Esophagus squamous epithelium (tissue), 5 donors: ENCODE measurements at places on chromosomes 11 and 22.

DNA sequence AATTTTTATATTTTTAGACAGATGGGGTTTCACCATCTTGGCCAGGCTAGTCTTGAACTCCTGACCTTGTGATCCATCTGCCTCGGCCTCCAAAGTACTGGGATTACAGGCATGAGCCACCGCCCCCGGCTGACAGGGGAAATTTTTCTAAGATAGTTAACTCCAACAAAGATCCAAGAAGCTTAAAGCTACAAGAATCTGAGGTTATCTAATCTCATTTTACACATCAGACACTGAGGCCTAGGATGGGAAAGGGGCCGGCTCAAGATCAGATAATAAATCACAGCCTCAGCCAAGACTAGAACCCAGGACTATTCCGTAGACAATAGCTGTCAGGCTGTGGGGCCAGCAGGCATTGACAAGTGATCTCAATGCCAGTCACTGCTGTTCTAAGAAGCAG is 94.0 kb downstream of the AMBRA1 start:
- no peak for DNase-seq

DNA sequence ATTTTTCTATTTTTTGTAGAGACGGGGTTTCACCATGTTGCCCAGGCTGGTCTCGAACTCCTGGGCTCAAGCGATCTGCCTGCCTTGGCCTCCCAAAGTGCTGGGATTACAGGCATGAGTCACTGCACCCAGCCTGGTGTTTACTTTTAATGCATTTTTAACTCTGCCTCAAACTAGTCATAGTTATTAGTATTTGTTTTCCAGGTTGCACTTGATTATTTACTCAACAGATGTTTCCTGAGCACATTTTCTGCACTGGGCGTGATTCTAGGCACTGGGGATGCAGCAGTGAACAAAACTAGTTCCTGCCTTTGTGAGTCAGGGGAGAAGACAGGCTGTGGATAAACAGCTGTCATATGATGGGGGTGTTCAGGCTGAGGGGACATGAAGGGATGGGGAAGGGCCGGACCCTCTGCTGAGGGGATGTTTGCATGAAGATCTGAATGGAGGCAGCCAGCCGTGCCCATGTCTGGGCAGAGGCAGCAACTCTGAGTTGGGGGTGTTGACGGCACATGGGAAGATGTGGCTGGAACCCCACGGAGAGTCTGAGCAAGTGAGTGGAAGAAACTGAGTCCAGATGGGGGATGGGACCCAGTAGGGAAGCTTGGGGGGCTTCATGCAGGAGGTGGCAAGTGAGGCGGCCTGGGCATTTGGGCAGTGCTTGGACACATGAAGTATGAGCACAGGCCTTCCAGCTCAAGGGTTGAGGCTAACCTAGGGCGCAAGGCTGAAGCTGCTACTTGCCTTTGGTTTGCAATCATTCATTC is 34.4 kb downstream of the MPPED1 start:
- DNase-seq, result no peak

GRCh38 chr11:131712897-131713296 is 342.5 kb downstream of the NTM start:
- no peak for DNase-seq

DNA sequence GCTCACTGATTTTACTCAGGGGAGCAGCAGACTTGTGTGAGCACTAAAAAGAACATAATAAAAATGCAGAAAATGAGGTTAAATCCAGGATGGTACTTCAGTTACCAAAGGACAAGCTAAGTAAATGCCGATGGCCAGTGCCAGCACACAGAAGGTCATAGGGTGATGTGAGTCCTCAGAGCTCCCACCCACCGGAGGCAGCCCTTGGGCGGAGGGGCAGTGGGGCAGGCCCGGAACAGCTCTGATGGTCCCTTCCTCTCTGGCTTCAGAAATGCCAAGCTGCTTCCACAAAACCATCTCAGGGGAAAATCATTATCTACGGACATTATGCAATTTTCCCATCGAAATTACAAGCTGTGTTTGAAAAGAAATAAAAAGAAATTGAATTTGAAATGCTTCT is 124.5 kb downstream of the RRAS2 start:
- no peak for DNase-seq

DNA sequence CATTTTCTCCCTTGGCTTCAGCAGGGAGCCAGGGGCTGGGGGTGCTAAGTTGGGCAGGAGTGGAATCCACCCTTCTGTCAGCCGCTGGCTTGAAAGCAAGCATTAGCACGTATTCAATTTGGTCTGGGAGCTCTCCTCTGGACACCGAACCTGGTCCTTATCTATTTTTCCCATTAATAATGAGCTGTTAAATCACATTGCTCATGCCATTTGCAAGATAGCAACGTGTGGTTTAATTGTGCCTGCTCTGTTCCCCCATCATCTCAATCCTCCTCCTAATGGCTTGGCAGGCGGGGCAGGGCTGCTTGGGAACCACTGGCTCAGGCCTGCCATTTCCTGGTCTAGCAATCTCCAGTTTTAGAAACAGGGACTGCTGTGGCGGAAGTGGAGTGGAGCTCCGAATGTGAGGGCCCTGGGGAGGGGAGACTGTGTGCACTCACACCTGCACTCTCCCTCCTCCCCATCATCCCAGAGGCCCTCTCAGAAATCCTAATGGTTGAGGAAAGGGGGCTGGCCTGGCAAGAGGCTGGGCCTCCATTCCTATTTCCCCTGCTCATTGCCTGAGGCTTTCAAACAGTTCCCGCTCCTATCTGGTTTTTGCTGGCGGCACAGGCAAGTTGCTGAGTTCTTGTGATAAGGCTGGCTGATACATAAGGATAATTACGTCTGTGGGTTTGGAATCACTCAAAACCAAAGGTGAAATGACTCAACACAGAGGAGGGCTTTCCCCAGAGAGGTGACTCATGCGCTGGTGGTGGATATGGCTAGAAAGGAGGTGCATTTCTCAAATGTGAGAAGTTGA is 201.2 kb upstream of the E2F8 start:
- no peak for DNase-seq

- DNase-seq, result no peak
Measured at GRCh38 chr11:33691066-33691864, 9.4 kb downstream of the C11orf91 start.

- DNase-seq, result no peak
Measured at GRCh38 chr11:128335729-128336128, 251.6 kb downstream of the ETS1 start.

DNA sequence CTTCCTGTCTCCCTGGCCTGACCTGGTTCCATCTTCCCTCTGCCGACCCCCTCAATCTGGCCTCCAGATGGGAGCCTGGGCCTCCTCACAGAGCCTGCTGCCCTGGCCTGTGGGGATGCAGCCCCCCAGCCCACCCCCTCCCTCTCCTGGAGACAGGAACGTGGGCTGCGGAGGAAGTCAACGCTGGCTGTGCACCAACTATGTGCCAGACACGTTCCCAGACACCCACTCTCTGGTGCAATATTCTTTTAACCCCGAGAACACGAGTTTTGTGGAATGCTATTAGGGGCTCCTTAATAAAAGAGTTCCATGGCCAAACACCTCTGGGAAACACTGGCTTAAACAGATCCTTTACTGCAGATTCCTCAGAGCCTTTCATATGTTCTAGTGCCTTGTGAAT is 15.9 kb downstream of the WNT11 start:
- DNase-seq, result no peak

DNA sequence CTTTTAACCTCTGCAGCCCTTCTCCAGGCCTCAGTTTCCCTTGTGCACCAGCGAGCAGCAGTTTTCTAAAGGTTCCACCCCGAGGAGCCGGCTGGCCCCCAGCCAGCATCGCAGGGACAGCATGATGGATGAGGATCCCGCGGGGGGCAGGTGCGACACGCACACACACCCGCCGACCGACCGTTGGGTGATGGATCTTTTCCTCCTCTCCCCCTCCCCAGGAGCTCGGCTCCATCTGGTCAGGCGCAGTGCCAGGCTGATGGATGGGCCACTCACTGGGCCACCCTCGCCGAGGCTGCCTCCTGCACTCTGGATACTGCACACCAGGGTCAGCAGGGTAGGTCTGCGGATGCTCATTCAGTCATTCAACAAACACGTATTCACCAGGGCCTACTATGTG is 12.8 kb upstream of the CABP7 start:
- DNase-seq, result no peak

GRCh38 chr22:32850591-32851517 is 49.3 kb downstream of the TIMP3 start:
- no peak for DNase-seq

- no peak for DNase-seq
Measured at GRCh38 chr11:79691445-79691844, 250.6 kb upstream of the TENM4 start.

DNA sequence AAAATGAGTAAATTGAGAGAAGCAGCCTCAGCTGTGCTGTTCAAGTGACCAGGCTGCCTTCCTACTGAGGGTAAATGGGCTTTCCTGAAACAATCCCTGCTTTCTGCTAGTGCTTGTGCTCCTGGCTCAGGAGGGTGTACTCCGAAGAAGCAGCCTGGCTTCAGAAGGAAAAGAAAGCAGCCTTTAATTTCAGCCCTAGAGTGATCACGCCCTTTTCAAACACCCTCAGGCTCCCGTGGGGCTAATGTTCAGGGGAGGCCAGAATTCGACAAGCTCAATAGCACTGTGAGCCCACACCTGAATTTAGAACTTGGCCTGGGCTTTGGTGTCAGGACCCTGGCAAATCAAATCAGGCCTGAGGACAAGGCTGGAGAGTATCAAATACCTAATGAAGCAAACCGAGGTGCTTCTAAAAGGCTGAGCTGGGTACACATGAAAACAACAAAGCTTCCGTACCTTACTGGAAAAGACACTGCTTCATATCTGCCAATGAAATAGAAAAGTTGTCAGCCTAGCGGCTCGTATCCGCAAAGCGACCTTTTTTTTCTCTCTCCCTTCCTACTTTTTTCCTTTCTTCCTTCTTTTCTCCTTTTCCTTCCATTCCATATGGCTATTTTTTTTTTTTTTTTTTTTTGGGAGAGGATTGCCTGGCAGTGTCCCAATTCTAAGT is 387.8 kb downstream of the SOX6 start:
- no peak for DNase-seq

DNA sequence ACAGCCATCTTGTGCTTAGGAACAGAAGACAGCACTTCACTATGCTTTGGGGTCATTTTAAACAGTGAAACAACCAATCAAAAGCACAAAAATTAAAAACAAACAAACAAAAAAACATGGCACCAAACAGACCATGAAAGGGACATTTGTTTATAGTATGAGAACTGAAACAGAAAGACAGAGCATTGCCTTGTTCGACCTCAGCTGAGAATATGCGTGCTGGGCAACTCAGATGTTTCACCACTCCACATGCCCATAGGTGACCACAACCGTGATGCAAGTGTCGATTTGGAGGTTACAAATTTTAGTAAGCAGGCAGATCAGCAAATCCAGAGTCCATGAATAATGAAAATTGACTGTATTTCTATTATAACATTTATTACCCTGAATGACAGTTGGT is 30.0 kb downstream of the NNMT start:
- no peak for DNase-seq

DNA sequence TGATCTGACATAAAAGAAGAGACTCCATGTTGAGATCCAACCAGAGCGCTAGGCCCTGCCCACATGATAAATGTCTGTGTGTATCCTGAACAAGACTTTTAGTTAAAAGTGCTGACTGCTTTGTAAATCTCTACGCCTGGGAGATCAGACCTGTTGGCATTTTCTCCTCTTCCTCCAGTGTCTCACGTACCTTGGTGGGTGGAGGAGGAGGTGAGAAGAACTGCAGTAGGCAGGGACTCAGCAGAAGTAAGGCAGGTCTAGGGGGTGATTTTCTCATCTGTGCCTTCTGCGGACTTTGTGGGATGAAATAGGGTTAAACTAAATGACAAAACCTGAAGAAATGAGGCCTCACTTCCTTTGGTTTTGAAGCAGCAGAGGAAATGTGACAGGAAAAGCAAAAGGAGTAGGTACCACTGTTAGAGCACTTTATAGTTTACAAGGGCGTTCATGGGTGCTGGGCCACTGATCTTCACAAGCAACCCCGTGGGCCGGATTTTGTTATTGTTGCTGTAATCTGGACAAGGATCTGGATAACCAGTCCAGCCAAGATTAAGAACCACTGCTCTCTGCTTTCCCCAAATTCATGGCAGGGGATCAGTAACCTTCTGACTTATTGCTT is 36.7 kb upstream of the PLET1 start:
- no peak for DNase-seq

DNA sequence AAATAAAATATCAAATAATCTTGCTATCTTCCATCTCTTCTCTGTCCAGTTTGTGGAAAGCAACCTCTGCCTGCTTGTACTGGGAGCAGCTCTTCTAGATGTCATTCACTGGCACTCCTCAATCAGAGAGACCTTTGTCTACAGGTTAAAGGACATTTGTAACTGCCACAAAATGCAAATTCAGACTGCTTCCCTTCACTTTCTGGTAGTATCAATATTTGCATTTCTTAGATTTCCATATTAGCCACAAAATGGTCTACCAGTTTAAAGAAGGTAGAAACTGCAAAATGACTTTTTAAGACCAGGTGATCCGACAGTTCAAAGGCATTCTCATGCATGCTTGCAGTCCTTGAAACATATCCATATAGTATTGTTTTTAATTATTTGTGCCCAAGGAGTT is 51.7 kb upstream of the RCN1 start:
- DNase-seq, result no peak

GRCh38 chr22:30386960-30387827 is at the start of gene RNF215:
Gene RNF215, minus strand, starts transcription at chr22:30387411. Its CDS starts 98 bp downstream, at chr22:30387313.
- DNase-seq, result no peak

GRCh38 chr11:69035150-69035945 is 13.4 kb upstream of the TPCN2 start:
- DNase-seq, result no peak

- DNase-seq, result no peak
Measured at GRCh38 chr11:114091516-114092397, 32.2 kb downstream of the ZBTB16 start.

DNA sequence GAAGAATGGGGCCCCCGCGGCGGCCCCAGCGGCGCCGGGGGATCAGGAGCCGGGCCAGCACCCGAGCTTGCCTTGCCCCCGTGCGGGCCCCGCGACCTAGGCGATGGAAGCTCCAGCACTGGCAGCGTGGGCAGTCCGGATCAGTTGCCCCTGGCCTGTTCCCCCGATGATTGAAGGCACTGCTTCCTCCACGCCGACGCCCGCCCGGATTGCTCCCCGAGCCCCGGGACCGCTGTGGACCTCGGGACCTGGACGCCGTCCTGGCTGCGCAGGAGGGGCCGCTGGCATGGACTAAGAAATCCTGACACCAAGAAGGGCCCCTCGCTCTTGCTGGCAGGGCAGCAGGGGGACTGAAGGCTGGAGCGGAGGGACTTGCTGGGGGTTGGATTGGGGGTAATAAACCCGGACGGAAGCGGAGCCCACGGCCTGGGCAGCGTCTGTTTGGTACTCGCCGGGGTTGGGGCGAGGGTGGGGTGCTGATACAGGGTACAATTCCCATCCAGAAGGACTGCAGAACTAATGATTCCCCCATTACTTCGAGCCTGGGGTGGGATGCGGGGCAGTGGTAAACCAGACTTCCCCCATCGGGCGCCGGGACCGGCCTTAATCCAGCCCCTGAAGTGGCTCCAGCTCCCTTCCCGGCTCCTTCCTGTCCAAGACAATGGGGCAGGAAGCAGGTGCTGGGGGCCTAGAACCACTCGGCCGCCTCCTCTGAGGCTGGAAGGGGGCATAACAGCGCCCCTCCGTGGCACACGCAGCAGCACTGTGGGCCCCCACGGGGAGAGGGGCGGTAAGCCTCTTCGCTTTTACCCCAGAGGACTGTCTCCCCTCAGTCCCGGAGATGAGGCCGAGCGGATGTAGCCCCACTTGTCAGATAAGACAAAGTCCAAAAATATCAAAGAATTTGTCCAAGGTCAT is 1.0 kb downstream of the CCDC85B start:
- no peak for DNase-seq

- DNase-seq, result no peak
Measured at GRCh38 chr11:12721816-12722604, 47.8 kb downstream of the TEAD1 start.

GRCh38 chr11:19102521-19102900 is 14.5 kb upstream of the ZDHHC13 start:
- DNase-seq, result no peak
